Stimulated activated CD4-positive, alpha-beta T cell treated with anti-CD3 and anti-CD28 coated beads, Interleukin-2, amount 100 ng/mL, for 48 hours (primary cell): ENCODE measurements at places on chromosomes 5 and 9.

DNA sequence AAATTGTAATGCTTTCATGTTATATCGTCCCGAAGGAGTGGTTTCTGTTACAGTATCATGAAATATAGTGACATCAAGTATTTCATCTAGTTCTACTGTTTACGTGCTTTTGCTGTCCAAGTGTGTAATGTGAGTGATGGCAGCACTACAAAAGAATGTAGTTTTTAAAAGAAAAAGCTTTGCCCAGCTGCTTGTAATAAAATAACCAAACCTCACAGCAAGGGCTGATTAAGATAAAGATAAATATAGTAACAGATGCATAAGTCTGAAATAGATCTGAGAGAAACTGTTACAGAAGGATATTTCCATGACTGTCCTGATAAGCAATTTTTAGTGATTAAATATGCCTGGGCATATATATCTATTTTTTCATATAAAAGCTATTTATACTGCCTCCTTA is 106.4 kb downstream of the AUH start:
- DNase-seq, result no peak

- no peak for DNase-seq
These were observed 8.3 kb downstream of the HDHD3 start for GRCh38 chr9:113368348-113368981.

GRCh38 chr5:111984044-111984443 is 227.1 kb upstream of the NREP start:
- DNase-seq, result no peak

GRCh38 chr5:39080597-39081204 is 6.5 kb upstream of the RICTOR start:
- peak; percentile 25 for DNase-seq

GRCh38 chr9:3855929-3856328 is 330.1 kb upstream of the RFX3 start:
- no peak for DNase-seq

- DNase-seq, result no peak
These were observed 24.4 kb upstream of the SMIM15 start for GRCh38 chr5:61186634-61187033.

- DNase-seq, result no peak
These were observed 1352.6 kb upstream of the NUDT12 start for GRCh38 chr5:104915226-104915625.

DNA sequence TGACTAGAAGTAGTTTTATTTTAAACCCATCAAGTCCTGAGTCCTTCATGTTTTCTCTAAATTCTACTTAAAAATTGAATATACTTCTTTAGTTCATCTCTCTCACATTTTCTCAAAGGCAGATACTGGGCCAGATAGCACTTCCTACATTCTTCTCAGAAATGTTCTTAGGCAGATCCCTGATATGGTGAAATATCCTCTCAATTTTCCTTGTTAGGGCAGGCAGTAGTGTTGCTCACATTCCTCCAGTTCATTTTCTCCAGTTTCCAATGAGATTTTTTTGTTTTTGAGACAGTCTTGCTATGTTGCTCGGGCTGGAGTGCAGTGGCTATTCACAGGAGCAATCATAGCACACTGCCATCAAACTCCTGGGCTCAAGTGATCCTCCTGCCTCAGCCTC is 5.7 kb downstream of the GCNT1 start:
- DNase-seq, result no peak

GRCh38 chr5:138903130-138903775 is 28.1 kb upstream of the LRRTM2 start:
- no peak for DNase-seq

DNA sequence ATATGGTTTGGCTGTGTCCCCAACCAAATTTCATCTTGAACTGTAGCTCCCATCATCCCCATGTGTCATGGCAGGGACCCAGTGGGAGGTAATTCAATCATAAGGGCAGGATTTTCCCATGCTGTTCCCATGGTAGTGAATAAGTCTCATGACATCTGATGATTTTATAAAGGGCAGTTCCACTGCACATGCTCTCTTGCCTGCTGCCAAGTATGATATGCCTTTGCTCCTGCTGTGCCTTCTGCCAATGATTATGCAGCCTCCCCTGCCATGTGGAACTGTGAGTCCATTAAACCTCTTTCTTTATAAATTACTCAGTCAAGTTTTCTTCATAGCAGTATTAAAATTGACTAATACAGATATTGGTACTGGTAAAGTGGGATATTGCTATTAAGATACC is 42.4 kb downstream of the MARCHF11 start:
- DNase-seq, result no peak

DNA sequence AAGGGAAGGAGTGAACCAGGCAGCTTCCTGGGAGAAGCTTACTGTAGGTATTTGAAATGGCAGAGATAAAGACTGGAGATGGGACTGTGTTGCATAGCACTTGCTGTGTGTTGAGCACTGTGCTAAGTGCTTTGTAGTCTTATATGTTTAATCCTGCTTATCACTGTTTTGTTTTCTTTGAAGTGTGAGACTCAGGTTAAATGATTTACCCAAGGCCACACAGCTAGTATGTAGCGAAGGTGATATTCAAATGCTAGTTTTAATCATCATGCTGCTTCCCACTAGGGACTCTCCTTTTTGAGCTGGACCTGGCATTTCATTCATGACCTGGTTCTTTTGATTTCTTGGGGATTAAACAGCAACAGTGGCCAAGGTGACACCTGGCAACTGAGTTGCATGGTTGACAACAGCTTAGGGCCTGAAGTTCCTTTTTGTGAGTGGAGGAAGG is 35.3 kb upstream of the SPRY4 start:
- DNase-seq, result no peak

- DNase-seq, result no peak
These were observed 21.0 kb downstream of the TIMD4 start for GRCh38 chr5:156942064-156942463.

- DNase-seq, result no peak
These were observed 63.4 kb downstream of the AUH start for GRCh38 chr9:91298311-91298710.

- no peak for DNase-seq
These were observed 3.7 kb downstream of the CARD19 start for GRCh38 chr9:93099551-93100275.

DNA sequence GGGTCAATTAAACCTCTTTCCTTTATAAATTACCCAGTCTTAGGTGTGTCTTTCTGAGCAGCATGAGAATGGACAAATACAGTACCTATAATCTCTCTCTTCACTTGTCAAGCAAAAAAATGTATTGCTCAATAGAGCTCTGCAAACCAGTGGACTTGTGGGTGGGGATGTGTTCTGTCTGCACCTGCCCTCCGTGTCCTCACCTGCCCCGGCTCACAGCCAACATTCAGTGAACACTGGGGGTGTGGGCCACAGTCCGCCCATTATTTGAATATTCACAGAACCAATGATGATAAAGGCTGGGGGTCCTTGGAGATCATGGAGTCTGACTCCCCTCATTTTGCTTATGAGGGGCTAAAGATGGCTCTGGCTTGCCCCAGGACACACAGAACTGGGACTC is 36.9 kb upstream of the MED27 start:
- no peak for DNase-seq

- DNase-seq, result no peak
These were observed 58.3 kb downstream of the SEMA4D start for GRCh38 chr9:89439571-89439970.

GRCh38 chr5:137487600-137487999 is 11.5 kb downstream of the SPOCK1 start:
- no peak for DNase-seq

- no peak for DNase-seq
These were observed 360.6 kb downstream of the PTPRD start for GRCh38 chr9:10252174-10252573.

- DNase-seq, result no peak
These were observed 290.5 kb downstream of the CCDC171 start for GRCh38 chr9:15843316-15843715.

- no peak for DNase-seq
These were observed 929.7 kb upstream of the SEMA6A start for GRCh38 chr5:117504305-117504704.

- DNase-seq, result no peak
These were observed 43.8 kb upstream of the GAS1 start for GRCh38 chr9:86991077-86991476.

GRCh38 chr5:106827061-106827460 is 843.7 kb downstream of the EFNA5 start:
- no peak for DNase-seq

- DNase-seq, result peak; percentile 19
These were observed 108.2 kb downstream of the UBE2R2 start for GRCh38 chr9:33924978-33925797.

GRCh38 chr5:40991168-40991980 is 79.8 kb downstream of the MROH2B start:
- no peak for DNase-seq

GRCh38 chr9:130036099-130036498 is 6.9 kb downstream of the FNBP1 start:
- DNase-seq, result no peak

DNA sequence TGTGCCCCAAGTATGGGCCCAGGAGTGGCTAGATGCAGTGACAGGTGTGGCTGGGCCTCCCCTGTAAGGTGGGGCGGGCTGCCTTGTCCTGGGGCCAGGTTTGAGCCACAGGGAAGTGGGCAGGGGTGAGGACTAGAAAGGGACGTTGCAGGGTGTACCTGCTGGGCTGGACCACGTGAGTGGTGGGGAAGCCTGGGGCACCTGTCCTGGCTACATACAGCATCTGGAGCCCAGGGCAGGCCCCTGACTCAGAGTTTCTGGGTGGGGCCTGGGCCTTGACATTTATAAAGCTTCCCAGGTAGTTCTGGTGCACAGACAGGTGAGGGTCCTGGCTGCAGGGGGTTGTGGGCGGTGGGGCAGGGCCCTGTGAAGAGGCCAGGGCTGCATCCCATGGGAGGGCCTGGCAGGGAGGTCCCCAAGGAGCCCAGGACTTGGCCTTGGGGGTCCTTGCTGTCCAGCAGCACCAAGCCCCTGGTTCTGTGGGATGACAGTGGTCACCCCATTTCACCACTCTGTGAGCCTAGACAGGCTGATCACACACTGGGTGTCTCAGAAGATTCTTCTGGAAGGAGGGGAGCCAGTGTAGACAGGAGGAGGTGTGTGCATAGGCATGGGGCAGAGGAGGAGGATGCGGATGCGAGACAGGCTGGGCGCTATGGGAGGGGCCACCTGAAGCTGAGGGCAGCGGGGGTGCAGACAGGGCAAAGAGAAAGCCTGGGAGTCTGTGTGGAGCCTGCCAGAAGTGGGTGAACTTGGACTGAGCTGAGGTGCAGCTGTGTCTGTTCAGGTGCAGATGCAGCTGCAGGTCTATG is 94.0 kb downstream of the PHF2 start:
- DNase-seq, result no peak

GRCh38 chr5:912280-913091 is 19.8 kb downstream of the TRIP13 start:
- peak; percentile 68 for DNase-seq
